ENCODE measurements at places on chromosomes 5 and 9.
A peak's percentile ranks its signal among the peaks of the same experiment; 100 is the strongest.

DNA sequence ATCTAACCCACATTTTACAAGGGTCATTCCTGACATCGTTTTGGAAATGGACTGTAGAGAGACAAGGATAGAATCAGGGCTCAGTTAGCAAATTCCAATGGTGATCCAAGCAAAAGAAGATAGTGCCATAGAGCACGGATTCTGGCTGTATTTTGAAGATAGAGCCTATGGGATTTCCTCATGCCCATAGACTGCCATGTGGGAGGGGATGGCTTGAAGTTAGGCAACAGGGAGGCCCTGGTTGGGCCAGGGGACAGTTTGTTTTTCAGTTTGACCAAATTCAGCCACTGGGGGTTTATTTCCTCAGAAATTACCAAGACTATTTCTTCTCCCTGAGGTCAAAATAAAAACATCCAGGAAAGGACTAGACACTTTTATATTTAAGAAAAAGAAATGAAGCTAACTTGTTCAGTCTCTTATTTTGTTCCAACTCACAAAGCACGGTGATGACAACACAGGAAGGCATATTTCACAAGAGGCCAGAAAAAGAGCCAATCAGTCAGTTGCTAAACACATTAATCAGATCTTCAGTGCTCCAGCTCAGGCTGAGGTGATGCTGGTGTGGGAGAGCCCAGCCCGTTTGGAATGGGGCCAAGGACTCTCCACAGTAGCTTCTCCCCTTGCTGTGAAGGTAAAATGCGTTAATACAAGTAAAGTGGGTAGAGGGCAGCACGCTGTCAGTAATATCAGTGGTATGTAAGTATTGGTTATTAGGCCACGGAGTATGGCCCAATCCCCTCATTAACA lies 4.4 kb upstream of the DCTN4 start:
- peak; percentile 25 for DNase-seq

GRCh38 chr5:148781766-148782165 lies 44.6 kb upstream of the ADRB2 start:
- no peak for DNase-seq

- no peak for DNase-seq
Observed at GRCh38 chr9:124108216-124108615, 96.6 kb downstream of the LHX2 start.

GRCh38 chr5:96565582-96566265 lies 96.5 kb upstream of the CAST start:
- DNase-seq = no peak

DNA sequence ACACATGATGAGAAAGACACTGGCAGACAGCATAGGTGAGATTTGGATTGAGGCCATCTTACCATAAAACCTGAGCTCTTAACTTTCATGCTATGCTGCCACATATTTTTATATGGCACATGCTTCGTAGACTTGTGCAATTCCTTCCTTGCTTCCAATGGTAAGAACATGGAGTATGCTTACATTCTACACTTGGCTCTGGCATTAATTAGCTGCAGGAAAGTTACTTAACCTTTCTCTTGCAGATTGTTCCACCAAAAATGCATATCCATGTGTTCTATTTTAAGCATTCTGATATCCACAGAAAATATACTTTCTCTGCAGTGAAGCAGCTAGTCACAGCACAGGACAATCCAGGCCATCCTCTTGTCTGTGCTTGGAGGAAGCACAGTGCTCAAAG lies 119.4 kb downstream of the MPDZ start:
- no peak for DNase-seq

GRCh38 chr5:5767286-5767928 lies 344.9 kb downstream of the ICE1 start:
- peak; percentile 26 for DNase-seq

DNA sequence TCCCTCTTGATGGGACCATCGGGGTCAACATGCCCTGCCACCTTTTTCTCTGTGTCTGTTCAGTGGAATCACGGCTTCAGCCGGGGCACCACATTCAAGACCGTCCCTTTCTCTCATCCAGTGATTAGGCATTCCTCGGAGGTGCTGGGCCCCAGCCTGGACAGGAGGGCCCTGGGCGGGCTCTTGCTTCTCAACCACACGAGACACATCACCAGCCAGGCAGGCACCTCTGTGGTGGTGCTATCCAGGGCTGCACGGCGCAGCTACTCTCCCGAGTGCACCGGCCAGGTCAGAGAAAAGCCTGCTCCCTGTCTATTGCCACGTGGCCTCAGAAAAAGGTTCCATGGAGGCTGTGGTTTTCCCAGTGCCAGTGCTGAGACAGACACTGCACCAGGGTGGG lies 255.2 kb upstream of the IRX1 start:
- DNase-seq = no peak

- DNase-seq = no peak
Observed at GRCh38 chr5:175596761-175597189, 61.1 kb upstream of the HRH2 start.

DNA sequence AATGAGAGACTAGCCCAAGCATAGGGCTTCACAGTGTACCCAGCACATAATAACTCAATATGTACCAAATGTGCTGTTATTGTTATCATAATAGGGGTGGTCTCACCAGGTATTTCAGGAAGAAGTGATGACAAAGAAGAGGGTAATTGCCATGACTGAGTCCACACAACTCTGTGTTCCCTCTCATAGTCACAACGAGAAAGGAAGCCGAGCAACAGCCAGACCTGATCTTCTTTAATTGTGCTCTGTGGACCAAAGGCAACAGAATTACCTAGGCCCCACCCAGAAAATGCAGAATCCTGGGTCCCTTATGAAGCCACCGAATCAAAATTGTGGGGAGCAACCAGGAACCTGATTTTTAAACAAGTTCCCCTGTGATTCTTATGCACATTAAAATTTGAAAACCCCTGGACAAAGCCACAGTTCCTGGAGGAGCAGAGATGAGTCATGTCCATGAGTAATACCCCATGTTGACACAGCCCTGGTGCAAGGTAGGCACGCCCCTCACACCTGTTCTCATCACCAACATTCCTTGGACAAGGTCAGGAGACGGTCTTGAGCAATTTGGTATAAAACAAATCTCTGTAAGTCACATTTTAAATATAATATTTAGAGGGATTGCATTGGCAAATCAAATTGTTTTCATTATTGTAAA lies 5.2 kb downstream of the FGF1 start:
- DNase-seq = no peak

GRCh38 chr5:134289509-134290113 lies 63.7 kb upstream of the PPP2CA start:
- peak; percentile 38 for DNase-seq

DNA sequence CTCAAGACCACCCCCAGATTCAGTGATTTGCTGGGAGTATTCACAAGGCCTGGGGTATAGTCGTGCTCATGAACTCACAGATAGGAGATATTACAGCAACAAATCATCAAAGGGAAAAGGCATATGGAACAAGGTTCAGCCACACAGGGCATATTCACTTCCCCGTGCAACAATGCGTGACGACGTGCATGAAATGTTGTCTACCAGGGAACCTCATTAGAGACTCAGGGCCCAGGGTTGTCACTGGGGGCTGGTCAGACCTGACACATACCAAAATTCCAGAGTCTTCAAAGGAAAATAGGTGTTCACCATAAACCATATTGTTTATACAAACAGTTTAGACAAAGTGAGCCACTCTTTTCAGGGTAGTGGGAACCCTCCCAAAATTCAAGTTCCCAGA lies 212.4 kb downstream of the RFK start:
- DNase-seq = no peak

DNA sequence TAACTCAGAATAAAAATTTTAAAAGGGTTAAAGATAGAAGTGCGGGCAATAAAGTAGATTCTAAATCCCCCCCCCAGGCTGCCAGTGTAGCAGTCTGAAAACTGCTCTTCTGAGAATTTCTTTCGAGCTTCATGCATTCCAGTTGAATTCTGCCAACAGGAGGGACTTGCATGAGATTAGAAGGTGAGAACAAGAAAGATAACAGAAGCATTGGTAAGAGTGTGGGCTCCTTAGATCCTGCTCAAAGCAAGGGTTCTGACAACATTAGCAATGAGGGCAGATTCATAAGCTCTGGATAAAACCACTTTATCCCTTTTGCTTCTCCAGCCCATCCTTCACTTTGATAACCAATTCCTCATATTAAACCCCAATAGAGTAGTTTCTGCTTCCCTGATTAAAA lies 235.9 kb upstream of the CDH6 start:
- no peak for DNase-seq

- DNase-seq = no peak
Observed at GRCh38 chr9:90901933-90902332, 100.3 kb downstream of the SYK start.

GRCh38 chr9:32378993-32379729 lies 5.3 kb upstream of the ACO1 start:
- peak; percentile 90 for DNase-seq

DNA sequence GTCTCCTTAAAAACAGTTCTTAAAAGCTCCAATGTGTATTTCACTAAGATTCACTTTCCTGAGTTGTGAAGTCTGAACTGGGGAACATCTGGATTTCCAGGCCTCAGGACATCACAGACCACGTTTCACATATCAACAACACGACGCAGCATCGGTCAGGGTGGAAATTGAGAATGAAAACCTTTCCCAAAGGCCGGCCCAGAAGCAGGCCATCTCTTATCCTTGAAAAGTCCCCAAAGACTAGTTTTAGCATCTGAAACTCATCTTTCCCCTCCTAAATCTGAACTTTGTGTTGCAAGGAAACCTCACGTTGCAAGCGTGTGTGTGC lies 96.4 kb upstream of the COL5A1 start:
- no peak for DNase-seq

- no peak for DNase-seq
Observed at GRCh38 chr5:168076561-168076991, 214.9 kb upstream of the WWC1 start.

DNA sequence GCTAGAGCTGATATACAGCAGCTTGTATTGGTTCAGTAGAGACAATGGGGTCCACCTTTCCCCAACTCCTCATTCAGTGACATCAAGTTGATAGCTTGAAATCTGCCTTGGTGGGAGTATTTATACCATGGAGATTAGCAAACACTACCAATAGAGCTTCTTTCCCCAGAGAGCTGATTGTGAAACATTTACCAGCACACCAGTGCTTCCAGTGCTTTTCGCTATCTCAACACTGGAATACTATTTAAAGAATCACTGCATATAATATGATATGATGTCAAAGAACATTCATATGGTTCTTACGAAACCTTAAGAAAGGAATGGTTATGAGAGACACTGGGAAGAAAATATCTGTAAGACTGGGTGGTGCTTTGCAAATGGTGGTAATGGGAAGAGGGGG lies 21.8 kb upstream of the RNF145 start:
- DNase-seq = no peak

DNA sequence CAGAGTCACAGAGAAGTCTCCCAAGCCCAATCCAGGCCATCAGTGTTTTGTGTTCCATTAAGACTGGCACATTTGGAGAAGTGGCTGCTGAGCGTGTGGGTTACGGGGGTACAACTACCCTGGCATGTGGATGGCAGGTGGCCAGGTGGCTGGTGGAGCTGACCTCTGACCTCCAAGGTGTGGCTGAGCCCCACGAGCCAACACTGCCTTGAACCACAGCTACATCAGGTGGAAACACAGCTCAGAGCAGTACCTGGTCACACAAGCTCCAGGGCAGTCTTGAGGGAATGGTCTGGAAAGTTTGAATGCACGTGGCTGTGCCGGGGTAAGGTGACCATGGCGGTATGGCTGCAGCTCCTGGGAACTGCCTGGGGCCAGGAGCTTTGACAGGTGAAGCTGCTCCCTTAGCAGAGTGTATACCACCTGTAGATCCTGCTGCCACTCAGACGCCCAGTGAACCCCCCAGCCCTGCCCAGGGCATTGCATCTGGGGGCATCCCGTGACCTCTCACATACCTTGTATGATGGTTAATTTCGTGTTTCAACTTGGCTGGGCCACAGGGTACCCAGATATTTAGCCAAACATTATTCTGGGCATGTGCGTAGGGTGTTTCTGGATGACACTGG lies 207.9 kb downstream of the GADD45G start:
- no peak for DNase-seq

DNA sequence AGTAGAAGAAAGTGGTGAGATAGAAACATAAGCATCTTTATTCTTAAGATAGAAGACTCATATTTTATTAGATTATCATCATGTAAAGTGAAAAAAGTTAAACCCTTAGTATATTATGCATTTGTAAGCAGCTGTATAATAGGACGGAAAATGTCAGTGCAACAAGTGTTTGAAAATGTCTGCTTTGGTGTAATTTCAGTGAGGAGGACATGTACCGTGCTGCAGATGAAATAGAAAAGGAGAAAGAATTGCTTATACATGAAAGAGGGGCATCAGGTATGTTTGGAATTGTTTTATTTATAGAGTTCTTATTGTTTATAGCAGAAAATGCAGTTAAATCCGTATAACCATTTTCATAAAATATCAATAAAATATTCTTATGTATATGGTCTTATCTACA lies 8.9 kb downstream of the OTULIN start:
- DNase-seq = no peak

- DNase-seq = no peak
Observed at GRCh38 chr5:175857986-175858385, 13.4 kb upstream of the CPLX2 start.

GRCh38 chr9:27787891-27788290 lies 214.6 kb upstream of the C9orf72 start:
- no peak for DNase-seq

GRCh38 chr5:174327317-174327864 lies 281.9 kb downstream of the NSG2 start:
- DNase-seq = peak; percentile 26

DNA sequence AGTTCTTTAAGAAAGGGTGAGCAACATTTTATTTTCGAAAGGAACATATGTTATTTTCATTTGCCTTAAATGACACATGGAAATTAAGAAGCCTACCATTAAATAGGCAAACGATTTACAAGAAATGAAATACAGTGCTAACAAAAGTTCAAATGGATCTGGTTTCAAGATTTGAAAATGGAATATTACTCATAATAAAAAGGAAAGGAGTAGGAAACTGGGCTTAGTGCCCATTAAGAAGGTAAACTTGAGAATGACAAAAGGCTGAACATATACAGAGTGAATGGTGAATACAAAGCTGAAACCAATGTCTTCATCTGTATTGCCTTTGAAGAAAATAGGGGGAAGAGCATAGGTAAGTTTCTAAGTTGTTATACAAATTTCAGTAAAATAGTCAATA lies 974.2 kb upstream of the C9orf72 start:
- DNase-seq = no peak

GRCh38 chr5:148768806-148769415 lies 57.5 kb upstream of the ADRB2 start:
- DNase-seq = no peak

GRCh38 chr9:93086447-93087224 lies 9.4 kb upstream of the CARD19 start:
- no peak for DNase-seq

DNA sequence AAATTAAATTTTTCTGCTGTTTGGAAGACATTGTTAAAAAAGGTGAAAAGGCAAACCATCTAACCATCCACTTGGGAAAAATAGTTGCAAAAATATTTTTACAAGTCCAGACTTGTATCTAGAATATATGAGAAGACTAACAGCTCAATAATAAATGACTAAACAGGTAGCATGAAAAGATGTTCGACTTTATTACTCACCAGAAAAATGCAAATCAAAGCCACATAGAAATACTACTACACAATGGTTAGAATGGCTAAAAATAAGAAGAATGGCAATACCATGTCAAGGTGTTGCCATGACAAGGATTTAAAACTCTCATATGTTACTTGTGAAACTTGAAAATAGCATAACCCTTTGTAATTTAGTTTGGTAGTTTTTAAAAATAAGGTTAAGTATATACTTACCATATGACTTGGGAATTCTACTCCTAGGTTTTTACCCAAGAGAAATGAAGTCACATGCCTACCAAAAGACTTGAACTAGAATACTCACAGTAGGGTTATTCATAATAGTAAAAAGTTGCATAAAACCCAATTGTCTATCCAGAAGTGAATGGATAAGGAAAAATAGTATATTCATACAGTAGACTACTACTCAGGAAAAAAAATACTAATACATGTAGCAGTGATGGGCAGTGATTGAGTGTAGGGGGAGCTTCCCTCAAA lies 93.8 kb downstream of the VPS13A start:
- no peak for DNase-seq

All from NCI-H2081 (cell line).